ENCODE measurements at places on chromosomes 7 and 10.
A peak's percentile ranks its signal among the peaks of the same experiment; 100 is the strongest.

GRCh38 chr10:120516426-120516825 lies 59.4 kb downstream of the PLPP4 start:
- no peak for DNase-seq

DNA sequence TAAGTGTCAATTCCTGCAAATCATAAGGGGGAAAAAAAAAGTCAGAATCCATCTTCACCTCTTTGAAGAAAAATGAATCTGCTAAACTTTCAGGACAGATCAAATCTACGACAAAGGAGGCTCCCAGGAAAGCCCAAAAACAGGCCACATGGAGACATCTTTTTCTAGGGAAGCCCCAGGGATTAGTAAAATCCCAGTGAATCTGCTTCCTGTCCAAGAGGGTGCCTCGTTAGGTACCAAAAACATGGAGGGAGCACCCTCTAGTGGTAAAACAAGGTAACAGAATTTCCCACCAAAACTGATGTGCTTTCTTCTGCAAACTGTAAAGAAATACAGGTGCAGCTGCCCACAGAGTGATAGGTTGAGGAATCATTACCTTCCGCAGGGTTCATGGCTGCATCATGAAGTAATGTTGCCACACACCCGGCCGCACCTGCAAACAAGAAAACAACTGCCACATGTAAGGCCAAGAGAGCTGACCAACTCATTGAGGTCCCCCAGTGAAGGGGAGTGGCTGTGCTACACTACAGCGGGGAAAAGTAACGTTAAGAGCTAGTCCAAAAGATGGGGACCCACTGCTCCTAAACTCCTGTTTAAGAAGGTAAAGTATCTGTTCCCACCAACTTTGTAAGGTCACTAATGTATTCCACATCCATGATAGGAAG lies 7.9 kb downstream of the SLC25A28 start:
- DNase-seq: peak; percentile 75

DNA sequence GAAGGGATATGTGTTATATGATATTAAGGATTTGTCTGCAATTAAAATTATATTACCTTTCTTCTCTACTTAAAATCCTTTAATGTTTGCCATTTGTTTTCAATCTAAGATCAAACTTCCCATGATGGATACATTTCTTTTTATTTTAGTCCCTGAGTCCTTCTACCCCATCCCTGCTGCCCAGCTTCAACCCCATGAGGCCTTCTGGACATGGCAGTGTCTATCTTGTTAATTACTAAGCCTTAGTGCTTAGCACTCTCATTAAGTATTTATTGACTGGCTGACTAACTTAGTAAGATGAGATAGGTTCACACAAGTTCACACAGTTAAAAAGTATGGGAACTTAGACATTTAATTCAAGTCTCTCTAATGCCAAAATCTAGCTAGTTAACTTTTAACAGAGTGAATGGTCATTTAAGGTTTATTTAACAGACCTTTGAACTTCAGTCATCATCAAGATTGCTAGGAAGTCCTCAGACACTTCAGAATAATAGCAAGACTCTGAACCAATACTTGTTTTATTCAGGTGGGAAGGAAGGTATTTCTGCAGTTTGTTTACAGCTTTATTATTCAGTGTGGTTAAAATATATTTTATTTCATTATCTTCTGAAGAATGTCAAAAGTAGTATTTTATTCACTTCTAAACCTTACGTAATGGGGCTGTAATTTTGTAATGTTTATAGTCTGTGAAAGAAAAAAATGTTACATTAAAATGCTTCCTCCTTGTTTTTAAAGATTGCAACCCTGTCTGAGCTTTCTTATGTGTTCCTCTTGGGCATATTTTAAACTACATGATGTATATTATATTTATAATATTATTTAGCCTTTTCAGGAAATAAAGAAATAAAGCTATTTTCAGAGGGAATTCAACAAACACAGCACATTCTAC lies 848.9 kb downstream of the REEP3 start:
- DNase-seq: no peak

DNA sequence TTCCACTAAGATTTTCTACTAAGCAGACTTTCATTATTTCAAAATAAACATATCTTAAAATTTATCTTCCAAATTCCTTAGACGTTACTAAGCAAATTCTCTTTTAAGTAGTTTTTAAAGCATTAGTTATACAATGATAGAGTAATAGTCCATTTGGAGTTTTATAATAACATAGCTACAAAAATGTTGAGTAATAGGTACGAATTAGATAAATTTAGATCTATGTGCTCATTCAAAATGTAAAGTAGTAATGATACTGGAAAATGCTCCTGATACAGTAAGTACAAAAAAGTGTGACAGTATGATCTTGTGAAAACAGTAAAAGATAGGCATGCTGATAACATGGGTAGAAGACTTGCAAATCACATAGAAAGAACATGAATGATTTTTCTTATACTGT lies 4.5 kb downstream of the DMTF1 start:
- DNase-seq: no peak

DNA sequence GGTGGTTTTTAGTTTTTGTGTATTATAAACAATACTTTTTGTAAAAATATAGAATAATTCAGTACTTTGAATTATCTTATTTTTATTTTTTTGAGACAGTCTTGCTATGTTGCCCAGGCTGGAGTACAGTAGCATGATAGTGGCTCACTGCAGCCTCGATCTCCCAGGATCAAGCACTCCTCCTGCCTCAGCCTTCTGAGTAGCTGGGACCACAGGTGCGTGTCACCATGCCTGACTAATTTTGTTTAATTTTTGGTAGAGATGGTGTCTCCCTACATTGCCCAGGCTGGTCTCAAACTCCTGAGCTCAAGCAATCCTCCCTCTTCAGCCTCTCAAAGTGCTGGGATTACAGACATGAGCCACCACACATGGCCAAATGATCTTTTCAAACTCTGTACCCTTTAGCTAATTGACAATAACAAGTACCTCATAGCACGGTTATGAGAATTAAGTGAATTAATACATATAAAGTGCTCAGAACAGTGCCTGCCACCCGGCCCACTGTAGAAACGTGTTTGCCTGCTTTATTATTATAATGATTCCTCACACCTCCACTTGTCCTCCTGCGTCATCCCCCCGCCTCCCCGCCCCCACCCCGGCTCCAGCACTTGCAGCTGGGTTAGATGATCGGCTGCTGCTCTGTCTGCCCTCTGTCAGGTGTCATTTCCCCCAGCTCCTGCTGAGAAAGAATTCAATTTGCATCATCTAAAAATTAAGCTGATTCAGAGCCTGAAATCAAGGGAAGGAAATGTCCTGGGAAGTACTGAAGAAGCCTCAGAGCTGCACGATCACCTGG lies 53.6 kb upstream of the NRF1 start:
- no peak for DNase-seq

DNA sequence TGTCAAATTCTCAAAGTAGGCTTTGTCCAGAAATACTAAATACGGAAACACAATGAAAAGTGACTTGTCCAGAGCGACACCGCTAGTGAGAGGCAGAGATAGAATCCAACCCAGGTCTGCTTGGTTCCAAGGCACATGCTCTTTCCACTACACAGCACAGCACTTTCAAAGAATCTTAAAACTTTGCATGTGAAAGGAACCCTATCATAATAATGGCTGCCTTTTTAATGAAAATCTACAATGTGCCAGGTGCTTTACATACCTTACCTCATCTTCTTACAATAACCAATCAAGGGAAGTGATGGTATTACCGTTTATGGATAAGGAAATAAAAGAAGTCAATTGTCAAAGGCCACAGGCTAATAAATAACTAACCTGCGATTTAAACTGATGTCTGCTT lies 2.6 kb downstream of the CHCHD3 start:
- DNase-seq: no peak

DNA sequence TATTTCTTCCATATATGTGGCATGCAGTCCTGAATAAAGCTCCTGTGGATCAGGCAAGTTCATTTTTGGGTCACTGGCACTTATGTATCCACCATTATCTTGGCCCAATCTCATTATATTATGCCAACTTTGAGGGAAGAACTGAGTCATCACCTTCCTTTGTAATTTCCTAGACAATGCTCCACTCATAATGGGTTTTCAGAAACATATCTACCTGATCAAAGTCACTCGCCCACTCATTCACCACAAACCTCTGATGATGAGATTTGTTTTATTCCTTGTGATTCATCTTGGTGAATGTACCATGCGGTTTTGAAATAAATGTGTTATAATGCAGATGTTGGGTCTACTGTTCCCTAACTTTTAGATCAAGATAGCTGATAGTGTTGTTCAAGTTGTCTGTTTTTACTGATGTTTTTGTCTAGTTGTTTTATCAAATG lies 525.8 kb downstream of the KIF20B start:
- peak; percentile 68 for DNase-seq

- DNase-seq: no peak
Observed at GRCh38 chr10:114045136-114046086, 1.7 kb downstream of the ADRB1 start.

DNA sequence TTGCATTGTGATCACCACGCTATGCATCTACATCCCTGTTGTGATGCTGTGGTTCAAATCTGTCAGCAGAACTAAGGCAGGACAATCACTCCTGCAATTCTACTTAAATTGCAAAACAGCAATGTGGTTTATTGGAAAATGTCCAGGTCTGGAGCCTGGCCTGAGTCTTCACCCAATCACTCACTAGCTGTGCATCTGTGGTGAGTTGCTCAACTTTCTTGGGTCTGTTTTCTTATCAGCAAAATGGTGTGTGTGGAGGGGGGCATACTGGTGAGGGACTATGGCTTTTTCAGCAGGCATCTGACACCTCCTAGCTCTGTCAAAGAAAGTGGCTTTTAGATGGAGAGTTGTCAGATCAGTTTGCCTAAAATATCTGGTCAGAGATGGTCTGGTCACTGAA lies 108.3 kb upstream of the FEZF1 start:
- DNase-seq: peak; percentile 91

Data from fibroblast of pulmonary artery (primary cell).